ENCODE measurements at places on chromosomes 5 and 9.

DNA sequence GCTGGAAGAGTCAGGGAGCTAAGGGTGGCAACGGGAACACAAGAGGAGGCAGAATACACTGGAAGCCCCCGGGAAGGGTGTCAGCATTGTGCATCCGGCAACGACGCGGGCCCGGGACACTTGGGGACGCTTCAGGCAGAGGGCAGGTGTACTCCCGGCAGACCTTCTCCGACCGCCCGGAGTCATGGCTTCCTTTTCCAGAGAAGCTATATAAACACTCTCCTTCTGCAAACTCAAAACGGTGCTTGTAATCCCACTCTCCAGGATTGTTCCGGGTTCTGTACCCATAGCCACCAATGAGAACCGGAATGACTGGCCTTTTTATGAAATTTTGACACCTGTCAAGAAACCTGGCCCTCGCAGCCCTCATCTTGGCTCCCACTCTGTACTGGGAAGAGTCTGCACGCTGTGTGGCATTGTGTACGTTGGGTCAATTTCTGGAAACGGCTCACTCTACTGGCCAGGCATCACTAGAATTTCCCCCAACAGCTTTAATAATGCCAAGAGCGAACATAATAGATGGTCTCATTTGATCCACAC lies 462 bp upstream of the MCC start:
- no peak for DNase-seq

DNA sequence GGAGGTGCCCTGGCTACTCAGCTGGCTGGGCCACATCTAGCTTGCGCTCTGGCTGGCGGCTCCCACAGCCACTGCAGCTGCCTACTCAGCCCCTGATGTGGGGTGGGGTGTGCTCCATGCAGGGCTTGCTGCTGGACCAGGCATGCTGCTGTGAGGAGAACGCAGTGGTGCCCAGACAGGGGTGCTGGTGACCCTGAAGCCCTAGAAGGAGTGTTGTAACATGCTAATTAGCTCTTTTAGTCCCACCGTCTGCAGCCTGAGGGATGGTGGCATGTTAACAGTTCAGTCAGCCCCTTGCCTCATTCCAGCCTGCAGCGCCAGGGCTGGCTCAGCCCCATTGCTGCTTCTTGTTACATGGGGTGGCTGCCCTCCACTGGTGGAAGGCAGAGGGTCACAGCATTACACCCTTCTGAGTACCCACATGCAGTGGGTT lies 642.3 kb downstream of the DMRTA1 start:
- DNase-seq, result no peak

DNA sequence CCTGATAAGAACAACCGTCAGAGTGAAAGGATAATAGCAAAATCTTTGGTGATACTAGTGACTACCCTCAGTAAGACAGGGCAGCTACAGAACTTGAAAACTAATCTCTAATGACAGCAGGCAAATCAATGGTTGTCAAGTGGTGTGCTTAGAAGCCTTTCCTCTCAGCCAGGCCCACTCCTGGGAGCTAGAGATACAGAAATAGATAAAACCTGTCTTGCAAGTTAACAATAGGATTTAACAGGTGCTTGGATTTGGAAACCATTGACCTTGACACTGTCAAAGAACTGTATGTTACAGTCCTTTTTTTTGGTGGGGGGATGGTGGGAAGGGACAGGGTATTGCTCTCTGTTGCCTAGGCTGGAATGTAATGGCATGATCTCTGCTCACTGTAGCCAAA lies 118.6 kb downstream of the BASP1 start:
- DNase-seq, result no peak

DNA sequence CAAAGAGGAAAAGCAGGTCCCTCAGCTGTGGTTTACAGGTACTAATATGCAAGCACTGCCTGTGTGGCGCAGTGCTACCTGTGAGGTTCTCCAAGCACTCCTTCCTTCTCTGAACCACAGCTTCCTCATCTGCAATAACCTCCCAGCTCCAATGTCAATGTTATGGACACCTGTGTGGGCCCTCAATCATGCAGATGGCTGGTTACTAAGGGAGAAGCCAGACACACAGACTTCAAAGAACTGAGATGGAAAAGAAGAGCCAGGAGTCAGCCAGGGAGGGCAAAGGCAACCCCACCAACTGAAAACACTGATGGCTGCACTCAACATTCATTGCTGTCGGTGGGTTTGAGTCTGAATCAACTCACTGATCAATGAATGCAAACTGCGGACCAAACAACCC lies 77.7 kb downstream of the NR6A1 start:
- DNase-seq, result no peak

- no peak for DNase-seq
Measured at GRCh38 chr9:33416996-33417395, 14.6 kb upstream of the AQP7 start.

- no peak for DNase-seq
Measured at GRCh38 chr5:178644826-178645545, 18.1 kb upstream of the CLK4 start.

- DNase-seq, result no peak
Measured at GRCh38 chr9:18456624-18457237, 17.2 kb upstream of the ADAMTSL1 start.

DNA sequence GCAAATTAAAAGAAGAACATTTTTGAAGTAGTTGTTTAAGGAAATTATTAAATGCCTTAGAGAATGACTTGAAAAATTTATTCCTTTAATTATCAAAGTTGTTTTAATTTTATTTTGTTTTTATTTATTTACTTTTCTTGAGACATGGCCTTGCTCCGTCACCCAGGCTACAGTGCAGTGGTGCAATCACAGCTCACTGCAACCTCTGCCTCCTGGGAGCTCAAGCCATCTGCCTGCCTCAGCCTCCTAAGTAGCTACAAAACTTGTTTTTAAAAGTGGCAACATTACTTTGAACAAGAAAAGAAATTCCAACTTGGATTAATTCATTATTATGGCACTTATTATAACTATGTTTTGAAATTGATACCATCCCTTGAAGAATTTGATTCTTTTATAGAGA lies 29.0 kb downstream of the CDO1 start:
- no peak for DNase-seq

GRCh38 chr9:137456061-137456863 lies 2.9 kb downstream of the NSMF start:
- no peak for DNase-seq

DNA sequence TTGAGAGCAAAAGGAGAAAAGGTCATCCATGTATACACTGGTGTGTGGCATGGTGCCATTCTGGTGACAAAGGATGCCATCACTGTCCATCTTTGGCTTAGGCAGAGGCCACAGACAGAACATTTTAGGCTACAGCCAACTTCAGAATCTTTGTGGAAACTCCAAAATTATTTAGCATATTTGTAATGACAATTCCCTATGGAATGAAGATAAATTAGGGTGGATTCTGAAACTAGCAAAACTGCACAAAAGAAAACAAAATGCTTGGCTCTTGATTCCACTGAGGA lies 92.5 kb downstream of the FBXW11 start:
- no peak for DNase-seq

DNA sequence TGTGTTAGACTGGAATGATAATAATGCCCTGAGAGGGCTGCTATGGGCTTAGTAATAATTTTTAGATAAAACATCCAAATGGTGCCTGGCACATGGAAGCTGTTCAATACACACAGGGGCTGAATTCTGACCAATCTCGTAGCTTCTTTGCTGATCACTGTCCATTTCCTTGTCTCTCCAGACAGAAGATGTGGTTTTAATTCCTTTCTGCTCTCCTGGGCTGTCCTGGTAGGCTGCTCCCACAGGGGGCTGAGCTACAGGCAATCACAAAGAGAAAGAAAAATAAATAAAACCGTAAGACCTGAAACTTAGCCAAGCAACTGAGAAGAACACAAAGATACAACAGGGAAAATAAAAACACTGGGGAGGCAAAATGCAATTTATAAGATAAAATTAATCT lies 136.5 kb downstream of the CDK5RAP2 start:
- DNase-seq, result no peak

- DNase-seq, result no peak
Measured at GRCh38 chr9:134984372-134985265, 66.9 kb upstream of the FCN1 start.

- no peak for DNase-seq
Measured at GRCh38 chr9:21443849-21444625, 3.8 kb downstream of the IFNA1 start.

GRCh38 chr5:157366741-157367674 lies 93.0 kb upstream of the NIPAL4 start:
- no peak for DNase-seq

DNA sequence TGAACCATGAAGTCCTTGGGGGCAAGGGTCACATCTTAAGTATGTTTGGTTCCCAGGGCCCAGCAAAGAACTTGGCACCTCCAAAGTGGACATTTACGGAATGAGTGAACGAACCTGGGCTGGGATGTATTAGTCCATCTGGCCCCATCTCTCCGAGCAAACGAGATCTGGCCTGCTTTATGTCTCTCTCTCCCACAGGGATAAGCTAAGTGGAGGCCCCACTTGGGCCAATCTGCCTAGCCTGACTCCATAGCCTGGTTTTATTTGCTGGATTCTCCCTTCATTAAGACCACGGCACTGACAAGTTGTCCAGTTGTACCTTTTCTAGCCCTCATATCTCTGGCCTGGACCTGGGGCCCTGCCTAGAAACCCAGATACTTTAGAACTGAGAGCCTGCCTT lies 2.1 kb downstream of the TTLL11 start:
- no peak for DNase-seq

GRCh38 chr9:129225815-129226214 lies 47.8 kb upstream of the IER5L start:
- no peak for DNase-seq

DNA sequence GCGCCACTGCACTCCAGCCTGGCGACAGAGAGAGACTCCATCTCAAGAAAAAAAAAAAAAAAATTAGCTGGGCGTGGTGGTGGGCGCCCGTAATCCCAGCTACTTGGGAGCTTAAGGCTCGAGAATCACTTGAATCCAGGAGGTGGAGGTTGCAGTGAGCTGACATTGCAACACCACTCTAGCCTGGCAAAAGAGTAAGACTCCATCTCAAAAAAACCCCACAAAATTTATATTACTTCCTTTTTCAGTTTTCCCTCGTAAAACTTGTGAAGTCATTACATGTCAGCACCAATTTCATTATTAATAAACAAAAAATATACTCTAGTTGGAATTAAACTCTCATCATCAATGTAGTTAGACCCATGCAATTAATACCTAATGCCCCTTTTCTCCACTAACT lies 43.9 kb downstream of the SHLD3 start:
- no peak for DNase-seq

DNA sequence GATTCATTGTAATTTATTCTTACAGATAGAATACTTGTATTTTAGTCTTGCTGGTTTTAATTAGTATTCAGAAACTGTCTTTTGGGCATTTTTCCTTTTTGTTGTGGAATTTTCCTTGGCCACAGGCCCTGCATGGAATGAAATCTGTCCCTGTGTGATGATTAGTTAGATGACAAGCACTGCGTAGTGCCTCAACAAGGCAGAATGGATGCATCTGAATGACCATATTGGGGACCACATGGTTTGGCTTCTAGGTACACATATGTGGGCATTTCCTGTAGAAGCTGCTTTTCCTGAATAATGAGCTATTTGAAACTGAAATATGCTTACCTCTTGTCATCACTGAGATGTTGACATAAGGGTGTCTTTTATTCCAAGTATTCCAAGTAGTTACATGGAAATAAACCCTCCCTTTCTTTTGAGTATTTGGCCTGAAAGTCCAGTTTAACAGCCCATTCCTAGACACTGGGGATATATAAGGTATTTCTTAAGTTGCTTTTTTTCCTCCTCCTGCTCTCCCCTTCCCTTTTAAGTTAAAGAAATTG lies 147.3 kb downstream of the YTHDC2 start:
- no peak for DNase-seq

- no peak for DNase-seq
Measured at GRCh38 chr5:123486951-123487655, 24.9 kb upstream of the CSNK1G3 start.

Data from esophagus squamous epithelium (tissue), 5 donors.